ENCODE measurements at places on chromosomes 7 and 10.

DNA sequence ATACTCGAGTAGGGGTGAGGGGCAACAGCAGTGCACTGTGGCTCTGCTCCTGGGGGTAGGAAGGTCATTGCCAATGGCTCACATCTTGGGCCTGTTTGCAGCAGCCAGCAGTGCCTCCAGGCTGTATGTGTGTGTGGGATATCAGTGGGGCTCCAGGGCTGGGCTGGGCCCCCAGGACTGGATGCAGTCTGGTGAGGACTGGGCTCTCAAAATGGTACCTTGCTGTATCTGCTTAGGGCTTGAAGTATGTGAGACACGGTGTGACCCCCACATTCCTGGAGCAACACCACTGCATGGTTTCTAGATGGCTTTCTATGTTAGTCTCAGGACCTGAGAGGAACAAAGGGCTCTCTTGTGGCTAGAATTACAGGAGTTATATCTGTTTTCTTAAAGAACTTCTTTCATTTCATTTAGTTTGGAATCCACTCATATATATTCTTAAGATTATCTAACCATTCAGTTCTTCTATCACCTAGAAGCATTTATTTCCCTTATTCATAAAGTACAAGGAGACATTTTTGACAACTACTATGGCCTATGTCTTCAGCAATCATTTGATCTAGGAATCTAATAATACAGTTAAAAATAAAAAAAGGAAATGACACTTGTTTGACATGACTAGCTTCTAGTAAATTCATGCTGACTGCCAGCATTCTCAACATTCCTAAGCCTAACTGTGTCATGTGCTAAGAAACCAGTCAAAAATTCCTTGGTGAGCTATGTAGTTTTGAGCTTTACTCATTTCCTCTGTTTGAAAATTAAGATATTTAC, 443.2 kb upstream of the SEMA3A start:
- DNase-seq, result no peak

- DNase-seq, result no peak
These were observed 47.9 kb downstream of the PIP4K2A start for GRCh38 chr10:22666287-22667092.

GRCh38 chr10:91335147-91335546, 75.0 kb upstream of the HECTD2 start:
- DNase-seq, result no peak

GRCh38 chr10:106216085-106216484, 948.4 kb downstream of the SORCS1 start:
- no peak for DNase-seq

DNA sequence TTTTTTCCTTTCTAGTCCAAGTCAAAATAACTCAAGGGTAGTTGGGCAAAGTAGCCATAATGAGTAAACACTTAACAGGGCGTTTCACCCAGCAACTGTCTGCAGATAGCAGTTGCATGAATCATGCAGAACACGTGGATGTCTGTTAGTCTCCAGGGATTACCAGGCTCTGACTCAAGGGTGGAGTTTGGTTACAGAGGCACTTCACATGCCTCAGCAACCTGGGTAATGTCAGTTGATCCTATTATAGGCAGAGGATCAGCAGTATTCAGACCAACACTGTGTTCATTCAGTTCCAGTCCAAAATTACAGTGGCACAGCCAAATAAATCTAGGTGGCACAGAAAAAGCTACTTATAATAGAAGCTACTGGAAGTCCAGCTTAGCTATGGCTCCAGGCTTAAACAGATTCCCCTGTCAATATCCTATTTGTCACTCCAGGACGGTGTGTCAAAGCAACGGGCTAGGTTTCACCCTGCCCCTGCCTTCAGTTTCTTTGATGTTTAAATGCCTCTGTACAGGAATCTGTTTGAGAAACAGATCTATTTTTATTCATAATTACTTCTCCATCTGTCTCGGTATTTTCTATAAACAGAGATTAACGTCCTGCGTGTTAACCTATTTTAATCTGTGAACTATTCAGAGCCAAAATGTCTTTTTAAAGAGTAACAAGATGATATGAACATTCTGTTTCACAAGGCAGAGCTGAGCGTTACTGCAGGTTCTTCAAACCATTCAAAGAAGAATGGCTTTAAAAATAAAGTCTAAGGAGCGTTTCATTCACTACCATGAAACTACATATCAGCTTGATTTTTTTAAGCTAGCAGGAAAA, 162.6 kb upstream of the AKR1E2 start:
- no peak for DNase-seq

GRCh38 chr7:146826329-146826728, 709.7 kb downstream of the CNTNAP2 start:
- DNase-seq, result no peak

Data from activated CD4-positive, CD25-positive, alpha-beta regulatory T cell treated with anti-CD3 and anti-CD28 coated beads, Interleukin-2, amount 50 U/mL, for 72 hours (primary cell).